ENCODE measurements at places on chromosomes 5 and 9.

DNA sequence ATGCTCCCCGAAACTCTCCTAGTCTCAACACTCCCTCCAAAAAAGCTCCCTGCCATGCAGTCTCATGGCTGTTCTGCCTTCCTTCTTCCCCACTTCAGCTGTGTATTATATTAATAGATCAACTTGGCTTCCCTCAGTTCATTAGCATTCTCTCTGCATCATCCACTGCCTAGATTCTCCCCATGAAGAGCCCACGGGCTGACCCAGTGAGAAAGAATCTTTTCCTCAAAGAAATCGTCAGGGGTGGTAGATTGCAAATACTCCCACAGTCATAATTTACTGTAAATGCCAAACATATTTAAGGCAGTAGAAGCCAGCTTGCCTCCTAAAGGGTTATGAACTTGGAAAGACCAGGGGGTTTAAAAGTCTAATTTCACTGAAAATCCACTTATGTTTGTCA lies 33.5 kb downstream of the GNA14 start:
- no peak for DNase-seq

DNA sequence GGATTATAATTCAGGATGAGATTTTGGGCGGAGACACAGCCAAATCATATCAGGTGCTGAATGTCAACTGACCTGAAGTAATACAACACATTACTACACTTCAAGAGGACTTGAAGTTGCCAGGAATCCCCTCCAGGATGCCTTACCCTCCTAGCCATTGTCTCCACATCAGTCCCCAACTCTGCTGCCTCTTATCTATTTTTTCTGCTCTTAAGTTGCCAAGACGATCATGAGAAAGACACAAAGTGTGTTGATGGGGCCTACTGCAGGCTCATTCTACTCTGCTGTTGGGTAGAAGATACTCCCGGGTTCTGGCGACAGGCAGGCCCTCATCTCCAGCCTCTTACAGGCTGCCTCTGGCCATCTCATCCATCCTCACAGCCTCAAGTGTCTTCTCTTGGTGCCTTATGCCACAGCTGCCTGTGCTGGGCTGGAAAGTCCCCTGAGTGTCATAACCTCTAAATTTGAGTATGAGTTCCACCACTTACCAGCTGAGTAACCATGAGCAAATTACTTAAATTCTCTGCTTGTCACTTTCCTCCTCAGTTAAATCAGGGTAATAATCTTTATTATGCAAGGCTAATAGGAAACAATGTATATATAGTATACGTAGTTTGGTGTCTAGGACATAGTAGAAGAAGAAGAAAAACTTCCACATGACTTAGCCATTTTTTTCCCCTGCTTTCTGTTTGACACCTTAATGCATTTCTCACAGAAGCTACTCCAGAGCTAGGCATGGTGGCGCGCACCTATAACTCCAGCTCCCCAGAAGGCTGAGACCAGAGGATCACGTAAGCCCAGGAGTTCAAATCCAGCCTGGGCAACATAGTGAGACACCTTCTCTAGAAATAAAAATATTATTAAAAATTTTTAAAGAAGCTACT lies 73.0 kb upstream of the SNX2 start:
- no peak for DNase-seq

DNA sequence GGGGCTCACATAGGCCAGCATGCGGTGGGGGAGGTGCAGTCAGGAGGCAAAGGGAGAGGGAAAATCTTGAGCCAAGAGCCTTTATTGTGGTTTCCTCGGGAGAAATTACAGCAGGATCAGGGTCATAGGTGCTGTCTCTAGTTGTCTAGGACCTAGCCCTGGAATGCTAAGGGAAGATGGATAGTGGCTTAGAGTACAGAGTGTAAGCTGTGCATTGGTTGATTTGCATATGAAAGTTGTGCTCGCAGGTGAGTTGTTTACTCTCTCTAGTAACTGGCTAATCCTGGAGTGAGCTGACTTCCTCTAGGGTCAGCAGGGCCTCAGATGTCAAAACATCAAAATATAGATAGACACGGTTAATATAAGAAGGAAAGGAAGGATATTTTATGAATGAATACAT lies 877.7 kb downstream of the TLE4 start:
- no peak for DNase-seq

GRCh38 chr5:14908172-14908571 lies 36.6 kb upstream of the ANKH start:
- no peak for DNase-seq

GRCh38 chr9:18554244-18554643 lies 80.3 kb downstream of the ADAMTSL1 start:
- no peak for DNase-seq

- no peak for DNase-seq
Observed at GRCh38 chr9:77667151-77667550, 19.0 kb upstream of the GNA14 start.

DNA sequence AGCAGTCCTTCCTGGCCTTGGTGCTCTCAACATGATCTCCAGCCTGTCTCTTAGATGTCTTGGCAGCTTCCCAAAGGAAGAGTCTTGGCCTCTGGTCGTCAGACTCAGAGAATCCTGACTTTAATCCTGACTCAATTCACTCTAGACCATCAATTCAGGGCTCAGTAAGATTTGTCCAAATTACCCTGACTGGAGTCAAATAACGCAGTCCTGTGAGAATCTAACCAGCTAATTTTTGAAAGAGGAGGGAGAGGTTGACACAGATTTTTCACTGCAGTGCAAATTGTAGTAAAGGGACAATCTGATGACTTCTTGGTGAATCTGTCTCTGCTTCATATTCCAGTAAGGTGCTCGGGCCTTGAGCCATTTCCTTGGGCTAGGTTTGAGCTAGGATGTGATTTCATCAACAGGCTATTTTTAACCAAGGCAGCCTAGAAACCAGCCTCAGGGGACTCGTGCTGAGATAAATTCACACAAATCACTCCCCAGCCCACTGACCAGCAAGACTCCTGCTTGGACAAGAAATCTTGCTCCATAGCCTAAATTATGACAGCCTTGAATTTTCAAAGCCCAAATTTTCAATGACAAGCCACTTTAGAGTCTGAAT lies 257.4 kb downstream of the ENC1 start:
- DNase-seq: no peak

- no peak for DNase-seq
Observed at GRCh38 chr5:20353499-20353898, 365.5 kb upstream of the CDH18 start.

Data from HuH-7.5 (cell line).